HFFc6 (cell line): ENCODE measurements at places on chromosomes 2 and 18.

DNA sequence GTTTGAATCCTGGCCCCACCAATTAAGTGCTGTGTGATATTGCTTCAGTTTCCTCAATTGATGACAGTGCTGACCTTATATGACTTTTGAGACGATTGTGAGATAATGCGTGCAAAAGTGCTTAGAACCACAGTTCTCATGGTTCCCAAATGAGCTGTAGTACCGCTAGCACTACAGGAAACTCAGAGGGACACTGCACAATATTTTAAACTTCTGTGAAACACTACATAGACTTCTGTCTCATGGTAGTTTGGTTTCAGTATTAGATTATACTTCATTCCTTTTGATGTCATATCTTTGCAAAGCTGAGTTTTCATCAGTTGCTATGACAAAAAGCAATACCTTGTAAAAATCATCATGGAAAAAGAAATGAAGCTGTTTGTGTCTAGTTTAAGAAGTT is 368.0 kb downstream of the PARD3B start:
- DNase-seq, result no peak

DNA sequence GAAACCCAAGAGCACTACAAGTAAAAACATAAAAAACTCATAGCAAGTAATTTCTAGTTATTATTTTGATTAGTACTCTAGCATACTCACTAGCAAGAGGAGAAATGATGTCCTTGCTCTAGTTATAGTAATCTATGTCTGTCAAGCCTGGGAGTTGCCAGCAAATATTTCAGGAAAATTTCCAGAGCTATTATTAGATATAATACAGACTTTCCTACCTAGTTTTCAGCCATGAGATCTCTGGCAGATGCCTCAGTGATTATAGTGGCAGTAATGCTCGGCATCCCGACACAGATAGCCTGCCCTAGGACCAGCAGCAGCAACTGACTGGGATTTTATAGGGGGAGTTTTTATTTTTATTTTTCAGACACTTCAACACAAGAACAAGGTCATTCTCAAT is 224.4 kb downstream of the ZNF385B start:
- DNase-seq, result no peak

DNA sequence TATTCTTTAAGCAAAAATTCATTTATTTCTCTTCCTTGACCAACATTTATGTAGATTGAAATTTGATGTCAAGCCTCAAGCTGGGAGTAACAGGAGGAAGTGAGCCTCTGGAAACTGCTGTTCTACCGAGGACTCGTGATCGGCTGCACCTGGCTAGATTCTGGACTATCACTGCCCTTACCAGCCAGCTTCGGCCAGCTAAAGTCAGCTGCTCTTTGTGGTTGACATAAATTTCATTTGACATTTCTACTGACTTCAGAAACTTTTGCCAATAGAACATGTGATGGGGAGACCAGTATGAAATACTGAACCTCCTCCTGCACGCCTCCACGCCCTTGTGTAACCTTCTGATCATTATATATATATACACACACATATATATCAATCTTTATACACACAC is 74.2 kb upstream of the RGPD5 start:
- DNase-seq, result no peak

DNA sequence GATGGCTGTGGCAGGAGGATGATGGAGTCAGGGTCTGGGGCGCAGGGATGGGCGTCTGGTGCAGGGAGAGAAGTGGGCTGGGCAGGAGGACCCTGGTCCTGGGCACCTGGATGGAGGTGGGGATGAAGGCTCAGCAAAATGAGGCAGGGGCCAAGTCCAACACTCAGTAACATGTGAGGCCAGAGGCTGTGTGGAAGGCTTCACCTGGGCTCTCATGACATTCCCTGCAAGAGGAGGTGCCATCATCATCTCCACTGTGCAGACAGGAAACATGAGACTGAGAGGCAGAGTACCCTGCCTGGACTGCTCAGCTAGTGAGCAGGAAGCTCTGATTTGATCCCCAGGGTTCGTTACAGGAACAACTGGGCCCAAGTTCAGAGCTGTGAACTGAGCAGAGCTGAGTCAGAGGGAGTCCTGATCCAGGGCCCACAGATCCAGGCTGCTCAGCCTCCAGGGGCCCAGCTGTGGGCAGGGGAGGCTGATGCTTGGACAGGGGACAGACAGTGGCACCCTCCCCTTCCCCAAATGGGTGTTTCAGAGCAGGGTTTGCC is 36.9 kb downstream of the HJURP start:
- DNase-seq, result no peak

GRCh38 chr2:106185475-106186184 is 8.5 kb downstream of the UXS1 start:
- DNase-seq, result no peak

DNA sequence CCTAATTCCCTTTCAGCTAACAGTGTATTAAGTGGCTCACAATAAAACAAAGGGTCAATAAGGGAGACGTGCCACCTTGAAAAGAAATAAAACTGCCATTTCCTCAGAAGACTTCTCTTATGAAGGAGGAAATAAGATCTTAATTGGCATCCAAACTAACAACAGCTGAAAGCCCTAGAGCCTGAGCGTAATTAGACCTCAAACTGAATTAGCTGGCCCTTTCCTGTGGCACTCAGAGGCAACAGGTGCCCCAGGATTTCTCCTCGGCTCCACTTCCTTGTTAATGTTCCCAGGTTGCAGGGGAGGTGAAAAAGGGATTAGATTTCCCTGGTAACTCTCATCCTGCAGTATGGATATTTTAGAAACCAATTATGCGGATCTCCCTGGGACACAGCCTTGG is 804.3 kb downstream of the DCDC2C start:
- DNase-seq, result no peak

GRCh38 chr2:205586626-205587025 is 95.7 kb upstream of the NRP2 start:
- no peak for DNase-seq

DNA sequence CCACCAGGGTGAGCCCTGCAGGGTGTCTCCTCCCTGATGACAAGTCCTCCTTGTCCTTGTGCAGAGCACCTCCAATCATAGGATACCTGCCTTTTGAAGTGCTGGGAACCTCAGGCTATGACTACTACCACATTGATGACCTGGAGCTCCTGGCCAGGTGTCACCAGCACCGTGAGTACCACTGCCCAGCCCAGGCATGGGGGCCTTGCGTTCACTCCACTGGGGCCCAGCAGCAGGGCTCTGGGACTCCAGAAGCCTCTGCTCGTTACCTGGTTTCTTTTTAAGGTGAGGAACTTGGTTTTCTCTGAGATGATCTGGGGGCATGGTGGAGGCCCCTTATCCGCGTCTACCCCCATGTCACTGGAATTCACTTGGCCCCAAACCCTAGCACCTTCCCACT is 36.5 kb upstream of the RPL31 start:
- DNase-seq, result no peak
